ENCODE measurements at places on chromosomes 4 and X.

DNA sequence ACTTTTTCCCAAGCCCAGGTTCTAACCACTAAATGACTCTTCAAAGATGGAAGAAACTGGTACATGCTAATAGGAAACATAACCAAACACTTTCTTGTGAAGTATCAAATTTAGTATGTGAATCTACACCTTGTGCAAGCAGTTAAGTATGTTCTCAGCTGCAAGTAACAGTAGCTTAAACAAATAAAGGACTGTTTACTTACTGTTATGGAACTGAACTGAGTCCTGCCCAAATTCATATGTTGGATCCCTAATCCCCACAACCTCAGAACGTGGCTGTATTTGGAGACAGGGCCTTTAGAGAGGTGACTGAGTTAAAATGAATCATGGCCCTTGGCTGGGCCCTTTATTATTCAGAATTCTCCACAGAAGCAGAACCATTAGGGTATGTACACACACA lies 178.7 kb downstream of the KDR start:
- DNase-seq: no peak

- DNase-seq: no peak
Observed at GRCh38 chr4:36316607-36317006, 35.2 kb downstream of the DTHD1 start.

DNA sequence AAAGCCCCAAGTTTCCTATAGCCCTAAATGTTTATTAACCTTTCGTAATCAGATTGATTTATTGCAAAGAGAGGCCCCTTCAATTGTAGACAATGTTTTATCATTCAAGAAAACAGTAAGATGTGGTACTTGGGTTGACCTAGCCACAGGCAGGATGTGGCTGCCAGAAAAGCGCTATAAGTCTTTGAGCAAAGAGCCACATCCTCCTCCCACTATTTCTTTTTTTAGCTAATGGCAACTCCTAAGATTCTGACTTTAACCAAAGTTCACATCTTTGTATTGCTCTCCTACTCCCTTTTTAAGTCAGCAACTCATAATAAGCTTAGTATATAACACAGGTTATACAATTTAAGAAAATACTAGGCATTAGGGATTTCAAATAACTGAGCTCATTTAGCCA lies 70.7 kb upstream of the PPP3CA start:
- DNase-seq: peak; percentile 13

DNA sequence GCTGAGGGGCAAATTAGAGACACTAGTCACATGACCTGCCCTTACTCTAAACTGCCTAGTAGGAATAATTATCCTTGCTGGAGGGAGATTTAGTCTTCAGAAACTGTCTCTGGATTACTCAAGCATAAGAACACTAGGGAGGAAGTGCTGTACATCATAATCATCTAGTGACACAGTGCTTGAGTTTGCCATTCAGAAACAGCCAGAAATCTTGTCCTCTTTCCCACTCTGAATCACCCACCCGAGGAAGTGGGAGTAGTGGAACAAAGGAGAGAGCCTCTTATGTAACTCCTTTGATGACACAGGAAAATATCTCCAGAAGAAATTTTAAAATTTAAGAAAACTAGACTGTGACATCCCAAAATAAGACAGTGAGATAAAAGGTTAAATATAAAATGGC lies 69.3 kb upstream of the PCDH19 start:
- no peak for DNase-seq

DNA sequence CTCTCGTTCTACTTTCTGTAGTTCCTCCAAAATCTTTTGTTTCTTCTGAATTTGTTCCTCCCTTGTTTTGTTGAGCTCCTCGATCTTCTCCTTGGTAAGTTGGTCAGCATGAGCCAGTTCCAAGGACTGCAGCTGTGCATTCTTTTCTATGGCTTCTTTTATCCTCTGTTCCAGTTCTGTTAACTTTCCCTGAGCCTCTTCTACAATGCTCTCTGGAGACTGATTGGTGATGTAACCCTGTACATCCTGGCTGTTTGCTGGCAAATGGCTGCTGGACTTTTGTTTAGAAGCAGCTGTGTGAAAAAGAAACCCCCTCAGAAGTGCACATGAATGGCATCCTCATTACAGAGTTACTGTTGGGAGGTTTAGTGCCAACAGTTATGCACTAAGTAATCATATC lies 70.5 kb upstream of the COX18 start:
- DNase-seq: no peak

- no peak for DNase-seq
Observed at GRCh38 chr4:7747062-7747385, 192.6 kb downstream of the AFAP1 start.

DNA sequence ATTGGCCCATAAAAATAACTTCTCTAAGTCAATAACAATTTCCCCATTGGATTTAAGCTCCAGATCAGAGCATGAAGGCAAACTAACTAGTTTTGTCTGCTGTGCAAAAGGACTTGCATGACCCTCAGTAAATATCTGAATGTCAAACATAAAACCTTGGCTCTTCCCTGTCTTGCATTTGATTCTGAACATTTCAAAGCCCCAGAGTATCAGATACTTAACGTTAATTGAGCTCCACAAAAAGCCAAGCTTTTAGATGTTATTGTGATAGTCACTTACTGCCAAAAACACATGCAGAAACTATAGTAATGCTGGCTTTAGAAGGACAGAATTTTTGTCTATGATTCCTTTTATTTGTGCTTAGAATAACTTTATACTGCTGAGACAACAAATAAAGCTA lies 664.2 kb downstream of the ADGRL3 start:
- no peak for DNase-seq

DNA sequence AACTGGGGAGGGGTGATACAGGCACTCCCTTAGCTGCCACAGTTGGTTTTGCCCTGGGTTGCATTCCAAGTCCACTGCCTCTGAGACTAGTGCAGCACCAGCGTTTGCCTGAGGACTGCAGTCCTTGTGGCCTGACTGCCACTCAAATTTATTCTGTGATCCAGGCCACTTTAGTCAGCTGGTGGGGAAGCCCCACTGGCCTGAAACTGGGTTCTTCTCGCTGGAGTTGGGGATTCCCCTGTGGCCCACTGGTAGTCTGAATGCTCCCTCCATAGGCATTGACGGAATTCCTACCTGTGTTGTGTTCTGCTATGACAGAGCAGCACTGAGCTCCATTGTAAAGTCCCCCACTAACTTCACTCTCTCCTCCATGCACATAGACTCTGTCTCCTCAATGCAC lies 63.8 kb downstream of the PTPN13 start:
- no peak for DNase-seq

GRCh38 chr4:139005774-139006173 lies 9.8 kb upstream of the NOCT start:
- DNase-seq: no peak

- no peak for DNase-seq
Observed at GRCh38 chr4:112130906-112131305, 14.3 kb upstream of the FAM241A start.

GRCh38 chrX:43615660-43616059 lies 40.4 kb upstream of the MAOA start:
- no peak for DNase-seq

GRCh38 chr4:86300516-86300915 lies 59.3 kb downstream of the MAPK10 start:
- DNase-seq: no peak

DNA sequence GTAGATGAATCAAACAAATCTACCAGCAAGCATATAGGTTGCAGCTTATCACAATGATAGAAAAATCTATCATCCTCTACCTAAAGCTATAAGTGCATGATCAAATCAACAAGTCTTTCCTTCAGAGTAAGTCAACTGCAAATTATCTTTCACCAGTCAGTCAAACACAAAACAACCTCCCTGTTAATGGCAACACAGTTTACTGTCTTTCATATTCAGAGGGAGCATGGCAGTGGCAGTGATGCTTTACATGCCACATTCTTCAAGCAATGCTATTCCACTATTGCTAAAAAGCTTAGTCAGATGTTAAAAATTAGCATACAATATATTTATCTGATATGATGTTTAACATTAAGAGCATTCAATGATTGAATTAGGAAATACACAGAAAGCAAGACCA lies 245.1 kb upstream of the KLHL4 start:
- no peak for DNase-seq

DNA sequence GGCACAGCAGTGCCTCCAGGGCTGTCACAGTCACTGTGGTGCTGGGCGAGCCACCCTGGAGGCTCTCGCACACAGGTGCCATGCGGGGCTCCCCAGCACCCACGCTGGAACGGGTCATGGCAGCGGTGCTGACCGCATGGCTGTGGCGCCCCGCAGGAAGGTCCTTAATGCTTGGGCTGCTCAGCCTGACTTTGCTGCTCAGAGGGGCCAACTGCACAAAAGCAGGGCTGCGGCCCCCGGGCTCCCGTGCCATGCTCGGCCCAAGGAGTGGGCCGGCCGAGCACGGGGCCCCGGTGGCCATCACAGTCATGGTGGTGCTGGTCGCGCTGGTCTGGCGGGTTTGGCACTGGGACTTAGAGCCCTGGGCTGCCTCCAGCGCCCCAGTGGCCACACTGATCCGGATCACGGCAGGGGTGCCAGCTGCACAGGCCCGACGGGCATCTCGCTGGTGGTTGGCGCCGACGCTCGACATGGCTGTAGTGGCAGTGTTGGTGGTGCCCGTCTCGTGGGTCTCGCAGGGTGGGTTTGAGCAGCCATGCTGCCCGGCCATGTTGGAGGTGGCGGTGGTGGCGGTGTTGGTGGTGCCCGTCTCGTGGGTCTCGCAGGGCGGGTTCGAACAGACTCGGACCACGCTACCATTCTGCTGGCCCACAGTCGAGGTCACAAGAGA lies 10.2 kb upstream of the RENBP start:
- no peak for DNase-seq

DNA sequence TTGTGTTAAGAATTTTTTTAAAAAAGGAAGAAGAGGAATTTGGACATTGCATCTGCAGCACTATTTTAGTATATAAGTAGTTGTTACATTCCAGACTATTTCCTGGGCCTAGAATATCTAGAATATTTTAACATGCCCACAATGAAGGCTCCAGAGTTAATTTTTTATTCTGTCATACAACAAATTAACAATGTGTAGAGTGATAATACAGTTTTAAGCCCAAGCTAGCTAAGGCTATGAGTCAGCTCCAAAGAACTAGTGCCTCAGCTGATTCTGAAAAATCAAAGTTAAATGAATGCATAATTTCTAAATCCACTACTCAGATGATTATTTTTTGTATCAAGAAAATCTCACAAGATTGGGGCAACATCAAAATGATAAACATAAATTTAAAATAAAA lies 231.4 kb downstream of the PRDM5 start:
- DNase-seq: no peak

DNA sequence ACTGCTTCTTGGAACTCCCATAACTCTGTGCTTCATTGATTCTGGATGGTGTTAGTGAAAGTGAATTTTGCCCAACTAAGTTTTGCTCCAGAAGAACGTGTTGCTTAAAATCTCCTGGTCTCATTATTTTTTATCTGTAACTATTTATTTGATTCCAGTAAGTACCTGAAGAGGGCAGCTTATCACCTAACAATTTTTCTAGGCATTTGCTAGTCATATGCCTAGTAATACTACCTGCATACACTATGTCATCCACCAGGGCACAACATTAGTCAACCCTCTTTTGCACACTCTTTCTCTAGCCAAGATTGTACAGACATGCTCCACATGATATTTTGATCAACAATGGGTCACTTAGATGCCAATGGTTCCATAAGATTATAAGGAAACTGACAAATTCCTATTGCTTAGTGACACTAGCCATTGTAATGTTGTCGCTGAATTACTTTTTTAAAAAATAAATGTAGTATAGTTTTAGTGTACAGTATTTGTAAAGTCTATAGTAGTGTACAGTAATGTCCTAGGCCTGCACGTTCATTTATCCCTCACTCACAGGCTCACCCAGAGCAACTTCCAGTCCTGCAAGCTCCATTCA lies 499.9 kb upstream of the AADAT start:
- no peak for DNase-seq

DNA sequence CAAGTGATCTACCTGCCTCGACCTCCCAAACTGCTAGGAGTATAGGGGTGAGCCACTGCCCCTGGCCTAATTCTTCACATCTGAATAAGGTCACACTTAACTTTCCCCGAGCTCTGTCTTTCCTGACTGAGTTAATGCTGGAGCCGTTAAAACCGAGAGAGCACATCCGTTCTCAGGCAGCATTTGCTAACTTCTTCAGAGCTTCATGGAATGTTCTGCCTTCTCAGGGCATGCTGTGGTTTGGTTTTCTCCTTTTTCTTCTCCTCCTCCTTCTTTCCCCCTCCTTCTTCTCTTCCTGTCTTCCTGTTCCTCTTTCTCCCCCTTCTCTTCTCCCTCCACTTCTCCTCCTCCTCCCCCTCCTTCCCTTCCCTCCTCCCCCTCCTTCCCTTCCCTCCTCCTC lies 119.9 kb downstream of the ASMT start:
- no peak for DNase-seq

DNA sequence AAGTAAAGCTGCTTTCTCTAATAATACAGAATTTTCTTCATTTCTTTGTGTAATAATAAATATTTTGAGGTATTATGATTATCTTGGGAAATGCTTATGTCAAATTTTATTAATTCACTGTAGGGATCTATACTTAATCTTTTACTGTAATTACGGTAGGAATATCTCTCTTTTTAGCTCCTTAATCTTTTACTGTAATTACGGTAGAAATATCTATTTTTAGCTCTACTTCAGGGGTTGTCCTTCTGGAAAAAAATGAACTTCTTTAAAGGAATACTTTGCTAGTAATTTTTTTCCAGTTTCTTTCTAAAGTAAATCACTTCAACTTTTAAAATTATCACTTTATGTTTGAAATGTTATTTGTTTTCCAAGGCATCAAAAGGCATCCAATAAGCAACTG lies 2229.4 kb upstream of the AGA start:
- no peak for DNase-seq

- DNase-seq: peak; percentile 43
Observed at GRCh38 chrX:44871931-44872820, 812 bp upstream of the KDM6A start.
